ENCODE measurements at places on chromosomes 5 and 9.

GRCh38 chr9:124346347-124347163, 68.7 kb downstream of the PSMB7 start:
- no peak for DNase-seq

DNA sequence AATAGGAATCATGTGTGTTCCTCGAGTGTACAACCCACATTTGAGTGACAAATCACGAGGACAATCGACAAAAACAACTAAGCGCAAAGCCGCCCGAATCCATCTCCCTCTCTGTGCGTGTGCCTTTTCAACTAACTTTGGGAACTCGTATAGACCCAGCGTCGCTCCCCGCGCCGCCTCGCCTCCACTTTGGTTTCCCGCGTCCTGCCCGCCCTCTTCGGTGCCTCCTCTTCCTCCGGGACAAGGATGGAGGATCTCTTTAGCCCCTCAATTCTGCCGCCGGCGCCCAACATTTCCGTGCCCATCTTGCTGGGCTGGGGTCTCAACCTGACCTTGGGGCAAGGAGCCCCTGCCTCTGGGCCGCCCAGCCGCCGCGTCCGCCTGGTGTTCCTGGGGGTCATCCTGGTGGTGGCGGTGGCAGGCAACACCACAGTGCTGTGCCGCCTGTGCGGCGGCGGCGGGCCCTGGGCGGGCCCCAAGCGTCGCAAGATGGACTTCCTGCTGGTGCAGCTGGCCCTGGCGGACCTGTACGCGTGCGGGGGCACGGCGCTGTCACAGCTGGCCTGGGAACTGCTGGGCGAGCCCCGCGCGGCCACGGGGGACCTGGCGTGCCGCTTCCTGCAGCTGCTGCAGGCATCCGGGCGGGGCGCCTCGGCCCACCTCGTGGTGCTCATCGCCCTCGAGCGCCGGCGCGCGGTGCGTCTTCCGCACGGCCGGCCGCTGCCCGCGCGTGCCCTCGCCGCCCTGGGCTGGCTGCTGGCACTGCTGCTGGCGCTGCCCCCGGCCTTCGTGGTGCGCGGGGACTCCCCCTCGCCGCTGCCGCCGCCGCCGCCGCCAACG, at the start of gene GPR150:
Gene GPR150, plus strand, starts transcription at position 58 of the 840 bp plus-strand sequence. Its CDS starts 189 bp downstream, at position 247.
- DNase-seq: peak; percentile 88

- no peak for DNase-seq
Observed at GRCh38 chr5:159576902-159577301, 246.6 kb upstream of the IL12B start.

DNA sequence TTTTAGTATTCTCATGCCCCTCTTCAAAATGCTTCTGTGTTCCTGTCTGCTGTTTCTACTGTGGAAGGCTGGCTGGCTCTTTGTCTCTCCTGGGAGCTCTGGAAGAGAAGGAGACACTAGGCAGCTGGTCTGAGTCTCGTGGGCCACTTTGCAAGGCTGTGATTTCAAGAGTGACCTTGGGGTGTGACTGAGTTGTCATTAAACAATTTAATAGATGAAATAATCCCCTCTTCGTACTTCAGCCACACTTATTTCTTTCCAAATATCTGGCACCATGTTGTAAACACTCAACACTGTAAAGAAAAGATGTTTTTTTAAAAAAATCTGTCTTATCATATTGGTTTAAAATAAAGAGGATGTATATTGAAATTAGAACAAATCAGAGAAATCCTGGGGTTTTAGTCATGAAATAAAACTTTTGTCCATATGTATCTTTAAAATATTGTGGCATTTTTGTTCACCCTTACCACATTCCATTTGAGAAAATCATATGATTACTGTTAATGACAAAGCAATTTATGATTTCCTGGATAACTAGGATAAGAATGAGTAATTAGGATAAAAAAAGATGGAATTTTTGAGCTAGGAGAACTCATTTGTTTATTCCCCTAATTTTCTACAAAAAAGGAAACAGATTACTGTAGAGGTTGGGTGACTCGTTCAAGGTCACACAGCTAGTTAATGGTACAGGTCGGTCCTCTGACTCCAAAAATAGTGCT, 200.8 kb downstream of the MAT2B start:
- no peak for DNase-seq

GRCh38 chr9:92666912-92667532, 2.9 kb downstream of the IPPK start:
- DNase-seq: peak; percentile 42

GRCh38 chr9:33081128-33081851, 4.8 kb upstream of the SMU1 start:
- DNase-seq: peak; percentile 82

DNA sequence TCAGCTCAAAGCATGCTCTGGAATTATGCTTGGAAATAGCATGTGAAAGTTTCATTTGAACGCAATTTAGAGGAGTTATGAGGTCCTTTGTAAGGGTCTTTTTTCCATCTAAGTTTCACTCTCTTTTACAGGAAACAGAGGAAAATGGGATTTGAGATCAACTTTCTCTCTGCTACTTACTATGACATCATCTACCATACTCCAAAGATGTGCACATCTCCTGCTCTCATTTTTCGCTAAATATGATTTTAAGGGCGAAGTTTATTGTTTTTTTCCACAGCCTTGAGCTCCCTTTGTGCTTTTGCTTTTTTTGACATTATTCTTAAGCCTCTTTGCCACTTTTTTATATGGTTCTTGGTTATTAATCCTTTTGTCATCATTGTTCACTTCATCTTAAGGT, 125.6 kb downstream of the NNT start:
- DNase-seq: no peak

GRCh38 chr9:71891557-71892189, 19.3 kb downstream of the ABHD17B start:
- no peak for DNase-seq

GRCh38 chr9:14434158-14434504, 120.2 kb upstream of the NFIB start:
- no peak for DNase-seq

- DNase-seq: no peak
Observed at GRCh38 chr5:112221128-112221527, 197.9 kb downstream of the EPB41L4A start.

GRCh38 chr9:90198956-90199355, 443.7 kb downstream of the DIRAS2 start:
- no peak for DNase-seq

DNA sequence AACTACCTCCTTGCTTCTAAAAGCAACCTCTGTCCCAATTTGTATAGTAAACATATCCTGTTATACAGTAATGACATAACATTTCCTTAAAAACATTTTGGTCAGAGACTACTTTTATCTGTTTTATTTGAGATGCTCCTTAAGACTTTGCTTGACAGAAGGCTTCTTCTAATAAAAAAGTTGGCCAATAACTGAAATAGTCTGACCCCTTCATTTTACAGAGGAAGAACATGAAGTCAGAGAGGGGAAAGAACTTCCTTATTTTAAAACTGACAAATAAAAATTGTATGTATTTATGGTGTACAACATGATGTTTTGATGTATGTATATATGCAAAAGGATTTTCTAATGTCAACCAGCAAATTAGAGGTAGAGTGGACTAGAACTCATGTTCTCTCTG, 35.8 kb upstream of the SPARC start:
- no peak for DNase-seq

GRCh38 chr5:150120062-150120441, 33.7 kb upstream of the CSF1R start:
- DNase-seq: no peak

DNA sequence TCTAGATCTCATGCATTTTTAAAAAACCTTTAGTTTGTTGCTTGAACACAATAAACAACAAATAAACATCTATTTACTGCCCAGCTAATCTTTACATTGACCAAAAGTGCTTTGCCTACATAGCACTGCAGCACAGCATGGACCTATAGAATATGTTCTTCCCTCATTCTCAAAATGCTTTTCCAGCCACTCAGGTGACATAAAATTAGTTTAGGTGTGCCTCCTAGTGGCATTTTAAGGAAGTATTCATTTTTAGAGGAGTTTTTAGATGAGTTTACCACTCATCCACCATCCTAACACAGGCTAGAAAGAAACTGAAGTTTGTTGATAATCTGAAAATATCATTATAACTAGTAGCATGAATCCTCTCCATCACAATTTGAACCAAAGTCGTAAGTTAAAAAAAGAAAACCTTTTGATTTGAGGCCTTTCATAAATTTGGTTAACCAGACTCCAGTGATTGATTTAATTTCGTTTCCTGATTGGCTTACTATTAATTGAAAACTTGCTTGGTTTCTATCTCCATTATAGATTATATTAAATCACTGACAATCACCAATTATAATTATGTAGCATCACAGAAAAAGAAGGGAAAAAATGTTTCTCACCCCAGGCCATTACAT, 12.6 kb downstream of the PLGRKT start:
- DNase-seq: no peak

GRCh38 chr5:168177831-168178450, 113.5 kb upstream of the WWC1 start:
- no peak for DNase-seq

GRCh38 chr5:10825897-10826644, 65.0 kb upstream of the DAP start:
- DNase-seq: no peak

DNA sequence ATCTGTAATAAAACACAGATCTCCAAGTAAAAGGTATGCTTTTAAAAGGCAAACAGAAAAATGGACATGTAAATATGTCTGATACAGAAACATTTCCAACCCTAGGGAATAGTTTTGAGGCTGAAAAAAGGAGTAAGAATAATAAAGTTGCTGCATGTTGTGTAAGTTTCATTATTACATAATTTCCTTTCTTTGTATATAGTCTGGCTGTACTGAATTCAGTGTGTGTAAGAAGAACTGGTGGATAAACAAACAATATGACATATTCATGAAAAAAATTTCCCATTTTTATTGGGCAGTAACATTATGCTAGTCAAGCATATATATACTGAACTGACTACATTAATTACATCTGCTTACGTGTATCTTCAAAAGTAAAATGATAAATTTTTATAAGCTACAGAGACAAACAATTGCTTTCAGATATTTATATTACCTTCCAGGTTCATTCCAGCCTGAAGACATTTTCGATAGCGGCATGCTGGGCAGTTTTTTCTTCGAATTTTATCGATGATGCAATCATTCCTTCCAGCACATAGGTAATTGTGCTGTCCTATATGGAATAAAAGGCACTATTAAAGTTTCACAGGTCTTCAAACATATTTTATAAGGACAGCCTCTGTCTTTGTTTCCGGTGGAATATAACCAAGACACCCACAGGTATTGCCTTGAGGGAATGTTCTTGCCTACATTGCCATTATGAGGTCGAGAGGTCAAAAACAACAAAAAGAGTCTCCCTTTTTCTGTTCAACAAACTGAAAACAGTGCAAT, 93.6 kb downstream of the NR3C1 start:
- DNase-seq: no peak

GRCh38 chr9:99130069-99130468, 25.2 kb downstream of the TGFBR1 start:
- no peak for DNase-seq

DNA sequence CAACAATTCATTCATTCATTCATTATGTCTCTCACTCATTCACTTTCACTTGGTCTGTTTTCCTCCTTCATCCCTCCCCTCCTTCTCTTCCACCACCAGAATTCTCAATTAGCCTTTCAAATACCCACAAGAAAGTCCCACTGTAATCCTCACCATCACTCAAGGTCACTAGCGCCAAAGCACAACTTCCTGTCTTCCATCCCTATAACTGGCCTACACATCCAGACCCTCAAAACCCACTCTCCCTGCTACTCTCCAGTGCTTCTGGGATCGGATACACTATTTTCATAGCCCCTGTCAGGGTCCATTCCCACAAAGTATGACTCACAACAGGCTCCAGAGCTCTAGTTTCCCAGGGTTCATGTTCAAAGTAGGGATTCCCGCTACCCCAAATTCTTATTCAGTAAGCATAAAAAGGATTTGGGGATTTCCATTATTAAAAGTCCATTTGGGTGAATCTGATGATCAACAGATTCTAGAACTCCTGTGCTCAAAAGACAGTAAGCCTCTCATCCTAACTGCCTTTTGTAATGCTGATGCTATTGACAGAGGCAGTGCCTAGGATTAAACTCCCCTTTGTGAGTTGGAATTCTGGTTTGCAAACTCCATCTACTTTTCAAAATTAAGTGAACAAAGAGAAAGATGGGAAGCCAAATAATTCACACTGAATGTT, 250.9 kb downstream of the SEMA5A start:
- no peak for DNase-seq

DNA sequence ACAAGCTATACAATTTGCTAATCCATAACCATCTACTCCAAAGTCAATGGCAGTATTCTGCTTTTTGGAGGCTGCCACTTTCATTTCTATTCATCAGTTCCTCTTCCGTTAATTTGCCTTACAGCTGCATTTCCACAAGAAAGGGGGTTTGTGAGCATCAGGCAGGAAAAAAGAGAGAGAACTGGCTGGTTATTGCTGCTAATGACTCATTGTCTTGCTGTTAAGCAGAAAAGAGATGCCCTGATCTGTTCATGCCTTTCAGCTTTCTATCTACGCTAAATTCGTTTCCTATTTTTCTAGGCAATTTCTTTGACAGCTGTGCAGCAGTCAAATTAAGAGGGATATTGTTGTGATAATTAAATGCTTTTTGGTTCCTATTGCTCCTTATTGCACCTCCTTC, 65.9 kb upstream of the GNAQ start:
- DNase-seq: no peak

DNA sequence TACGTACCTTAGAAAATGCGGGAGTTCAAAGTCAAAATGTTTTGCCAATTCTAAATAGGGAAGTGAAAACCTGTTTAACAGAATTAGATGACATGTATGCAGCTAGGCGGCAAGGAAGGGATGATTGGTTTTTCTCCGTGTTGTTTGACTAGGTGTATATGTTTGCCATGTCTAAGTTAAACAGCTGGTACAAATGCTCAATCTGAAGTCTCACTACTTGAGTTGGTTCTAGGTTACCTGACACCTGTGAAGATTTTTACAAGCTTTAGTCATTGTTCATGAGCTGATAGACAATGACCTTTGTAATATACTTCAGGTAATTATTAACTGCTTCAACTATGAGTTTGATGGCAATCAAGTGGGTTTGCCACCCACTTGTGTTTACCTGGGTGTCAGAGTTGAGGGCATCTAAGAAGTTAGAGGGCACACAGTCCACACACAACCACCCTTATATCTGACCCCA, 74.3 kb downstream of the SLC44A1 start:
- DNase-seq: no peak

DNA sequence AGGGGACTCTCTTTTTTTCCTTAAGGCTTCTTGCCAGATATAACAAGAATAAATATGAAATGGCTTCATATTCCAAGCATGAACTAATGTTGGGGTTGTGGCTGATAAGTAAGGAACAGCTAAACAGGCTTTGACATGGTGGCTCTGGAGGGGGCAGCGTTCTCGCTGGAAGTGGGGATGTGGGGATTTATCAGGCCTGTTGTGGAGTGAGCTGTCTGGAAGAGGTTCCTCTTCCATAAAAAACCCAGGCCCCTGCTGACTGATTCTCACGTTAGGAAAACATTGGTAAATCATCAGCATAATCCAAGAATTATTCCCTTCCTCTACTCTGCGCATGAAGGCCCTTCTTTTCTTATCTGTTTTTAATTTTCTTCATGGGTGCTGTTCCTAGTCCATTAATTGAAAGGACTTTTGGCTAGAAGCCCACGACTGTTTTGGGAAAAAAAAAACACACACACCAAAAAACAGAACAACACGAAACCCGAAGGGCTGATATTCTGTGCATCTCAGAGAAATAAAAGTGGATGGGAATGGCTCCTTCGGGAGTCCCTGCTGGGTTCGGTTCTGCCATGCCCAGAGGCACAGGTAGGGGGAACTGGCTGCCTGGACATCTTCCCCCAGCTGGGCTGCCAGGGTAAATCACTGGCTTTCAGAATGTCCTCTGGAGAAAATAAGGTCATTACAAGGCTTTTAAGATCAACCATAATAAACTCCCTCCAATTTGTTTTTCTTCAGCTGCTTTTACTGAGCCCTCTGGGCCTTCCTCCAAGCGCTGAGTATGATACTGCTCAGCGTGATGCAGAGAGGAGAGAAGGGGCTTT, 297.0 kb downstream of the SLIT3 start:
- DNase-seq: no peak
